Smooth muscle cell of the umbilical artery (primary cell): ENCODE measurements at places on chromosomes 7 and 10. TPM values are rescaled to one million over a fixed set of nuclear protein-coding genes. Genes with fewer than 3 reads are reported as not detected.

Gene TAS2R41
- total RNA-seq = 0.14 TPM in 1 of 2 replicates, not detected in the other

Gene TSPAN13
- total RNA-seq = 64.1 and 71.3 TPM in 2 replicates

Gene HABP2
- not detected in 2 replicates for total RNA-seq

Gene NUTM2E
- 0.05 TPM in 1 of 2 replicates, not detected in the other for total RNA-seq

Gene ZNF746
- total RNA-seq = 15.4 and 21.8 TPM in 2 replicates
